ENCODE measurements at places on chromosomes 6 and 20.

- no peak for DNase-seq
Measured at GRCh38 chr20:20710443-20711315, 1.8 kb downstream of the RALGAPA2 start.

DNA sequence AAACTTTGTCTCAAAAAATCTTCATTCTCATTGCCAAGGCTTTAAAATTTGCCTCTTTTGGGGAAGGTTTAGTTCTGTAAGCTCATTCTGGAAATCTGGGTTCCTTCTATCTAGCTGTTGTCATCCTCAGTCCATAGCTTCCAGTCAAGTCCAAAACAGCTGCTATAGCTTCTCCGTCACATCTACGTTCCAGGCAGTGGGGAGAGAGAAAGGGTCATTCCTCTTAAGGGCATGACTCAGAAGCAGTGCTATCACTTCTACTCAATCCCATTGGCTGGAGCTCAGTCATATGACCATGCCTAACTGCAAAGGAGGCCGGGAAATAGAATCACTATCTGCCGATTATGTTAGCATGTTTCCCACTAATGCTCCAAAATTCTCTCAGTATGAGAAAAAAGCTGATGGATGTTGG, 141.4 kb upstream of the PTPN1 start:
- DNase-seq: no peak

GRCh38 chr6:45047573-45047972, 280.6 kb upstream of the RUNX2 start:
- DNase-seq: no peak

DNA sequence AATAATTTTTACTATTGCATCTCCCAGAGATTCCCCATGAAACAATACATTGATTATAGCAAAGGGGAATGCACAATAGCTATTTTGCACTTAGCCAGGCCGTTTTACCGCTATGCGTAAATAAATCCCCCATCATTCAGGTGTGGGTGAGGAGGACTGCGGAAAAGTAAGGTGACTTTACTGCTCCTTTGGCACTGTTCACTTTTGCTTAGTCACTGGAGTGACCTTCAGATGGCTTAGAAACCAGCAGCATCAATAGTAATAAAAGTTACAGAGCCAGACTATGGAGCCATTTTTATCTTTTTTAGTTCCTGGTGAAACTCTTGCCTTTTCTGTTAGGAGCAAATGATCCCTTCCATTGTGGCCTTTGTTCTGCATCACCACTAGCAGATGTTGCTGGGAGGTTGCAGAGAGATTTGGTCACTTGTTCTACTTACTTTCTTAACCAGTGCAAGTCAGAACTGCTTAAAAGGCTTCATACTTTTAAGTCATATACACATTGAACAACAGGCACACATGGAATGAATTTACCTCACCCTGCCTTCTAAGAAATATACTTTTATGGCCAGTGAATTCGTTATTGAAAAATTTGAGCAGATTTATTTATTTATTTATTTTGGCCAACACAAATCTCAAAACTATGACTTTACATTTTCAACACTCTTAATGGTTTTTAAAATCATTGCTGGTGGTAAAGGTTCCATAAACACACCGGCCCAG, 12.1 kb upstream of the BTBD3 start:
- DNase-seq: no peak

DNA sequence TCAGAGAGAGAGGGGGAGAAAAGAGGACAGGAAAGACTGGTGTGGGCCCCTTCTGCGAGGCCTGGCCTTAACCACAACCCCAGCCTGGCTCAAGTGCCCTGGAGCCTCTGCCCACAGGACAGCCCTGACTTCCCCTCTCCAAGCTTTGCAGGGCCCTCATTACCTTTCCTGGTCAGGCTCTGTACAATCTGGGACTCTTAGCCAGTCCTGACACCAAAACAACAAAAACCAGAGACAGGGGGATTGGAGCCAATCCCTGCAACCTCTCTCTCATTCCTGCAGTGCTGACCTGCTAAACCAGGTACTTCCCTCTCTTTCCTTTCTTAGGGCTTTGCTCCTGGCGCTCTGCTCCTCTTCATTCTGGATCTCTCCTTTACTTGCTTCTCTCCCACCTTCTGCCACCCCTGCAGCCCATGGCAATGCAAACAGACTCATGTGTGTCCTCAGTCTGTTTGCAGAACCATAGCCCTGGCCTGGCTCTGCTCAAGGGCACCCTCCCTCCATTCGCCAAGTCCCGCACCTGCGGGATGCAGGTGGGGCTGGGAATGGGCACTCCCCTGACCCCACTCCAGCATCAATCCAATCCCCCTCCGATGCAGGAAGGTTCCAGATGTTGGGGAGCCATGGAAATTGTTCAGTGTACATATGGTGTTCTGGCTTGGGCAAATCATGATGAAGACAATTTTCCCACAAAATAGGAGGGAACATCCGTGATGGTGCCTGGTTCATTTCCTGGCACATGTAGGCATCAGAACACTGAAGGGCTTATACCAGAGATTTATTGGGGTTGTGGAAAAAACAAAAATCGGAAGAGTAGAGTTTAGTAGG, 38.1 kb downstream of the RPP40 start:
- DNase-seq: no peak

- no peak for DNase-seq
Measured at GRCh38 chr6:169558774-169559441, 142.9 kb downstream of the WDR27 start.

DNA sequence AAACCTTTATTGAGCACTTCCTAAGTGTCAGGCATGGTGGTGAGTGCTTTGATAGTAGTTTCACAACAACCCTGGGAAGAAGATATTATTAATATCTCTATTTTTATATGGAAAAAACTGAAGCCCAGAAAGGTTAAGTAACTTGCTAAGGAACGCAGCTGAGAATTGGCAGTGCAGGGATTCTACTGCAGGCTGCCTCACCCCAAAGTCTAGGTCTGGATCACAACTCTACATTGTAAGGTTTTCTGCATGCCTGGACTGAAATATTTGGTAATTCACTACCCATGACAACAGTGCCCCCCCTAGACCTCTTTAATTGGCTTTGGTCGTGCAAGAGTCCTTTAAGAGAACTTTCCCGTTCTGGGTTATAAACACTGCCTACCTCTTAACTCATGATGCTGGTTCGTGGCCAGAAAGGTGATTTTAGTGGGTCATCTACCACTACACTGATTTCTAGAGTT, 67.1 kb upstream of the KCNQ5 start:
- DNase-seq: no peak

- peak; percentile 64 for DNase-seq
Measured at GRCh38 chr6:43723737-43724295, 36.2 kb upstream of the MRPS18A start.

GRCh38 chr6:346386-347030, 45.0 kb upstream of the IRF4 start:
- DNase-seq: no peak

- no peak for DNase-seq
Measured at GRCh38 chr6:84512391-84512790, 252.0 kb downstream of the TBX18 start.

GRCh38 chr6:3157131-3157933, at the start of gene TUBB2A:
TSS of gene TUBB2A (minus strand) at chr6:3157544. CDS start at chr6:3157463, 81 bp downstream.
- peak; percentile 92 for DNase-seq

- no peak for DNase-seq
Measured at GRCh38 chr20:15862178-15862577, 711.1 kb downstream of the KIF16B start.

GRCh38 chr6:32415521-32416019, 8.6 kb upstream of the BTNL2 start:
- DNase-seq: peak; percentile 83

DNA sequence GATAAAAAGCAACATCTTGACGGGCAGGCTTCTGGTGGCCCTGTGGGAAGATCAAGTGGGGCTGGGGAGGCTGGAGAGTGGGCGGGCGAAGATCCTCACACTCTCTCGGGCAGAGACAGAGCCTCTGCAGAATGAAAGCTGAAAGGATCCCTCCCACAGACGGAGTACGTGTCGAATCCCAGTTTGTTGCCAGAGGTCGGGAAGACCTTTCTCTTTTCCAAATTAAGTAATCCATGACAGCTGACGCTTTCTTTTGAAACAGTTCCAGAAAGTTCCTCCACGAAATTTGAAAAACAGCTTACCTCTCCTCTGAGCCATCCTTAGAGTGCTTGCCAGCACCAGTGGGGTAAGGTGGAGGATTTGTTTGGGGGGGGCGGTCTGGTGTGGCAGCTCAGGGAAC, 155.6 kb upstream of the SMLR1 start:
- DNase-seq: no peak

GRCh38 chr6:78781001-78781400, 86.3 kb upstream of the IRAK1BP1 start:
- DNase-seq: no peak

GRCh38 chr6:330948-331347, 38.7 kb downstream of the DUSP22 start:
- no peak for DNase-seq

GRCh38 chr6:151721671-151722070, 85.8 kb upstream of the ESR1 start:
- no peak for DNase-seq

- no peak for DNase-seq
Measured at GRCh38 chr6:135830452-135830881, 21.0 kb upstream of the PDE7B start.

DNA sequence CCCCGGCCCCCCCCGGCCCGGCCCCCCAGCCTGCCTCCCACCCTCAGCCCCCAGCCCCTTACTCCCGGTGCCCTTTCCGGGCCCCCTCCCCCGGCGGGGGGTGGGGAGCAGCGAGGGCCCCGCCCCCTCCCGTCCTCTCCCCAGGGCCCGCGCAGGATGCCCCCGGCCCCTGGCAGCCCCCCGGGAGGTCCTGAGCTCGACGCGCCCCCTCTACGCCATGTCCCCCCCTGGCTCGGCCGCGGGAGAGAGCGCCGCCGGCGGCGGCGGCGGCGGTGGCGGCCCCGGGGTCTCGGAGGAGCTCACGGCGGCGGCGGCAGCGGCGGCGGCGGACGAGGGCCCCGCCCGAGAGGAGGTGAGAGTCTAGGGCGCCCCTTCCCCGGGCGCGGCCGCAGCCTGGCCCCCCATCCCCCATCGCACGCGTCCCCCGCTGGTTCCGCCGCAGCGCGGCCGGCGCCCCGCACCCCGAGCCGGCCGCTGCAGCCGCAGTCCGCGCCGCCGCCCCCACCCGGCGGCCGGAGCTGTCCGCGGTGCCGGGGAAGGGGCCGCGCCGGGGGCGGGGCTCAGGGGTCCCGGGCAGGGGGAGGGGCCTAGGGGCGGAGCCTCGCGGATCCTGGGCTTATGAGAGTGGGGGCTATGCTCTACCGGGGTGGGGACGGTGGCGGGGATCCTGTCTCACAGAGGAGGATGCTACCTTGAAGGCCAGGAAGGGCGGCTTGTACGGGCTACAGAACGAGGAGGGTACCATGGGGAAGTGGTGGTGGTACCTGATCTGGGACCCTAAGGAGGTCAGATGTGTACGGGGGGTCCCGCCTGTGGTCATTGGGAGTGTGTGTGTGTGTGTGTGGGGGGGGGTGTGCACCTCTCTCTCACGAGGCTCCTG, 516 bp downstream of the TMEM151B start:
- DNase-seq: no peak

DNA sequence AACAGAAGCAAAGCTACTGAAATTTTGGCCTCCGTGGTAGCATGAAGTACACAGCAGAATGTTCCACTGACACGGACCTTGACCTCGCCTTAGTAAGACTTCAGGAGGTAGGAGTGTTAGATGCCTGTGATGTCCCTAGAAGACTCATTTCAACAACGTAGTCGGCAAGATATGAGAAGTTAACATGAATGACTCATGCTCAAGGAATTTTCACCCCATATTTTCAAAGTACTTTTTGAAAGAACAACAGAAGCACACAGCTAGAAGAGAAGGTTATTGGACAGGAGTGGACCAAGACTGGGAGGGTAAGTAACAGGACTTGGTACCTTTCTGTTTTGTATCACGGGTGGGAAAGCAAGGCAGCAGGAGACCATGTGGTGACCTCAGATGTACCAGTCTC, 78.0 kb downstream of the DZANK1 start:
- DNase-seq: no peak

DNA sequence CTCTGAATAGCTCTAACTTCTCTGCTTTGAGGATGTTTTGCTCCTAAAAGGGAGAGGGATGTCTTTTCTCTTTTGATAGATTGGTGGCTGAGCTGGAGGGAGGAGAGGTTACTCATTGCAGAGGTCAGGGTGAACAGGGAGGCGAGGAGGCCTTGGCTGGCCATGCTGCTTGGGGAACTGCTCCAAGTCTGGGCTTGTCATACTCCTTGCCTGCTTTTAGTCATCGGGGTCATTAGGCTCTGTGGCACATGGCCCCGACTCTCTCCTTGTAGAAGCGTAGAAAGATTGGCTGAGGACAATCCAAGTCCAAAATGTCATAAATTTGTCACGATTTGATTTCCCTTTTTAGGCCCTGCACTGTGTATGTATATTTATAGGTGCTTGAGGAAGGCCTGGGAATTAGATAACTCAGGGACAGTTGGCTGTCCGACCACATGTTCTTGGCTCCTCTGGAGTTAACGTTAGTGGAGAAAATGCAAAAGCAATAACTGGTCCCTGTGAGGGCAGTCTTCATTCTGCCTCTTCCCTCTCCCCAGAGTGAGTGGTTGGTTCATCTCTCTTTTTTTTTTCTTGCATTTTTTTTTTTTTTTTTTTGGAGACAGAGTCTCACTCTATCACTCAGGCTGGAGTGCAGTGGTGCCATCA, 160.1 kb downstream of the SCP2D1 start:
- DNase-seq: no peak

DNA sequence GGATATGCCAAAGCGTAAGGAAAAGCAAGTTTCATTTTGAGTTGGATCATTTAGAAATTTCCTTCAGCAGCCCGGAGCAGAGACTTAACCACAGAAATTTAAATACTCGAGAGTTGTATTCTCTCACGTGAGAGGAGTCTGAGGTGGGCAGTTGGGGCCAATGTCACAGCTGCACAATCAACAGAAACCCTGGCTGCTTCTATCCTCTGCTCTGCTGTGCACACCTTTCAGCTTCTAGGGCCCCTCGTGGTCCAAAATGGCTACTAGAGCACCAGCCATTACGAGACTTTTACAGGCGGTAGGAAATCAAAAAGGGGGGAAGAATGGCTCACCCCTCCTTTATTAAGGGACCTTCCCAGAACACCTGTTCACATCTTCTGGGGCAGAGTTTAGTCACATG, 153.9 kb downstream of the TAF4 start:
- no peak for DNase-seq

GRCh38 chr6:70706491-70707123, 38.9 kb downstream of the SMAP1 start:
- no peak for DNase-seq

GRCh38 chr6:36073587-36073986, 46.0 kb downstream of the MAPK14 start:
- DNase-seq: no peak

DNA sequence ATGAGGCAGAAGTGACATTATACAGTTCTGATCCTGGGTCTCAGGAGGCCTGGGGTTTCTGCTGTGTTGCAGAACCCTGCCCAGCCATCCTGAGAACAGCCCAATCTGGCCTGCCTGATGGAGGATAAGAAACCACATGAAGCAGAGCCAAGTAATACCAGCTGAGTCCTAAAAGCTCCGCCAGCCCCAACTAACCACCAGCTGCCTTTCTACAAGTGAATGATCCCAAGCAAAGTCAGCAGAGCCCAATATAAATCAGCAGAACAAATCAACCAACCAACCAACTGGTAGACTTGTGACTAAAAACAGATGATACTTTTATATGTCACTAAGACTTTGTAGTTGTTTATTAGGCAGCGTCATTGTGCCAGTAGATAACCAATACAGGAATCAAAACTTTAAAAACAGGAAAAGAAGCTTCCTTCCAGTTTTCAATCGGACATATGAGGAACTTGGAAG, 52.1 kb downstream of the SNX5 start:
- no peak for DNase-seq

Data from memory B cell (primary cell).